Pulmonary artery endothelial cell (primary cell): ENCODE measurements at places on chromosomes 11 and 22.

GRCh38 chr22:21755851-21756284 is 20.3 kb upstream of the YPEL1 start:
- DNase-seq = peak; percentile 26

DNA sequence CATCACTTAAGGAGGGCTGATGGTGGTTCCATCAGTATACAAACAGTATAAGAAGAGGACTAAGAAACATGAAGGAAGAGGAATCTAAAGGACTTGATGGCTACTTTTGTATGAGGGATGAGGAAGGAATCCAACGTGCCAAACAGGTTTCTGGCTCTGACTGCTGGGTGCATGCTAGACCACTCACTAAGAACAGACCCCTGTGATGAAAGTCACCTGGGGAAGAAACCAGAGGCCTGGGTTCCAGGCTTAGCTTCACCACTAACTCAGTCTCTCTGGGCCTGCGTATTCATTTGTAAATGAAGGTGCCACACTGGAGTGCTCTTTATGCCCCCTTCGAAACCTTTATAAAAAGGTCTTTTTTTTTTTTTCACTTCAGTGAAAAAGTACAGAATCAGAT is 55.1 kb downstream of the AAMDC start:
- no peak for DNase-seq

DNA sequence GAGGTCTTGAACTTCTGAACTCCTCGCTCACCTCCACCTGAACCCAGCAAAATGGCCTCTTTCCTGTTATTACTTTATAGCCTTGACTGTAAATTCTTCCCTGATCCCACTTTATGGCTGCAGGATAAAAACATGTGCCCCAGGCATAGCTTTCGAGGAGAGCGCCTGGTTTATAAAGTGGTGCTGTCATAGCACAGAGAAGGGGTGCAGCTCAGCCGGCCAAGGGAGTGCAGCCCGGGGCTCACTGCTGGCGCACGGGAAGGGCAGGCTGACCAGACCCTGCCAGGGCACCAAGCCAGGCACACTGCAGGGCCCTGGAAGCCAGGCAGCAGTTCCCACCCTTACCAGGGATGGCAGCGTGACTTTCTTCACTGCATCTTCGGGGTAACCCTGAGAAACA is 50.9 kb downstream of the ISX start:
- DNase-seq = no peak

DNA sequence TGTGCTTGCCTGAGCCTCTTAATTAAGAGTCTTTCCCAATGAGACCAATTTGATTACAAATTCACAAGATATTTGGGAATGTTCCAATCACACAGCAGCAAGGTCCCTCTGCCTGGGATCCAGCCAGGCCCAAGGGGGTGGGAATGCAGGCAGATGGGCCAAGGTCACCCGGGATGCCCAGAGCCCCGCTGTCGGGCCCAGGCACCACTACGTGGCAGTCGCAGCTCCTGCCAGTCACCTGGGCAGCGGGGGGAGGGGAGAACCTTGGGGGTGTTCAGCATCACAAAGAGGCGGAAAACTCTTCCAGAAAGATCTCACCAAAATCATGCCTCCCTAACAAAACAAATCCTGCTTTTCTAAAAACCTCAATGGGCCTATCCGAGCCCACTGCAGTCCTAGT is 30.9 kb downstream of the PPM1F start:
- no peak for DNase-seq

- no peak for DNase-seq
Observed at GRCh38 chr11:25992294-25992693, 339.6 kb upstream of the ANO3 start.

DNA sequence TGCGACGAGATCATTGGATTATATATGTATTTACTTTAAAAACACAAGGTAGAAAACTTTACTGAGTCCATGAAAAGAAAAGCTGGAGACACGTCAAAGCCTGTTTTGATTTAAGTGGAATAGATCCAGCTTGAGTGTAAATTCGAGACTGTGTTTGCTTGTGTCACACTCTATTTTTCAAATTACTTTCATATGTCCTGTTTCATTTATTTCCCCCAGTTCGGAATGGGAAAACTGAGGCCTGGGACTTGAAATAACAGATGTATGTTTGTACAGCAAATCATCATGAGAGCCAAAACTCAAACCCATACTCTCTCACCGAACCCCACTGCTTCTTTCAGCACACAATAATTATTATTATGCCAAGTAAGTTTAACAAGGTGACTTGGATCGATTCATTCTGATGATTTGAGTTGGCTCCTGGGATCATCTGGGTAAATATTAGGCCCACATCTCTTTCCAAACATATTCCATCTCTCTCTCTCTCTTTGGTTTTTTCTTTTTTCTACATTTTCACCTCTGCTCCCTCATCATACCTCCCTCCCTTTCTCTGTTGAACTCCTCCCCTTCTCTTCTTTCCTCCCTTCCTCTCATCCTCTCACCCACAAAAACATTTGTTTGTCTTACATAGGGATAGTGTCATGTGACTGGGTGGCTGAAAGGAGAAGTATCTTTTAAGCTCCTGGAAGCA is 21.2 kb downstream of the FZD4 start:
- DNase-seq = no peak

- DNase-seq = no peak
Observed at GRCh38 chr22:34812631-34813030, 253.3 kb upstream of the ISX start.

GRCh38 chr11:28026634-28027290 is 81.2 kb downstream of the KIF18A start:
- DNase-seq = no peak

- no peak for DNase-seq
Observed at GRCh38 chr11:117097014-117097388, 1.2 kb downstream of the SIK3 start.

- peak; percentile 91 for DNase-seq
Observed at GRCh38 chr22:49917974-49918910, at the start of the genes ALG12 and CRELD2. TSS of gene ALG12 (minus strand) at chr22:49918438. CDS start at chr22:49913765, 4,673 bp downstream. TSS of gene CRELD2 (plus strand) at chr22:49918634. CDS start at chr22:49918770, 136 bp downstream.

GRCh38 chr11:38384568-38384967 is 1786.5 kb upstream of the RAG2 start:
- DNase-seq = no peak

- no peak for DNase-seq
Observed at GRCh38 chr22:39808081-39808480, 85.5 kb downstream of the ENTHD1 start.

DNA sequence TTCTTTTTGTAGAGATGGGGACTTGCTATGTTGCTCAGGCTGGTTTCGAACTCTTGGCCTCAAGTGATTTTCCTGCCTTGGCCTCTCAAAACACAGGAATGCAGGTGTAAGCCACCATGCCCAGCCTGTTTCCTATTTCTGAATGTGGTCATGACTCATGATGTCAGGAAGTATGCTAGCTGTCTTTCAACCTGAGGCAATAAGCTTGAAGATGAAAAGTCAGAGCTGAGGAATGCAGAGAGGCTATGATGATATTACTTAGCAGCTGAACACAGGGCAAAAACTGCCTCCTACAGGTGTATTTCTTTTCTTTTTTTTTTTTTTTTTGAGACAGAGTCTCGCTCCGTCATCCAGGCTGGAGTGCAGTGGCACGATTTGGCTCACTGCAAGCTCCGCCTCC is 9.0 kb upstream of the NUCB2 start:
- peak; percentile 32 for DNase-seq

DNA sequence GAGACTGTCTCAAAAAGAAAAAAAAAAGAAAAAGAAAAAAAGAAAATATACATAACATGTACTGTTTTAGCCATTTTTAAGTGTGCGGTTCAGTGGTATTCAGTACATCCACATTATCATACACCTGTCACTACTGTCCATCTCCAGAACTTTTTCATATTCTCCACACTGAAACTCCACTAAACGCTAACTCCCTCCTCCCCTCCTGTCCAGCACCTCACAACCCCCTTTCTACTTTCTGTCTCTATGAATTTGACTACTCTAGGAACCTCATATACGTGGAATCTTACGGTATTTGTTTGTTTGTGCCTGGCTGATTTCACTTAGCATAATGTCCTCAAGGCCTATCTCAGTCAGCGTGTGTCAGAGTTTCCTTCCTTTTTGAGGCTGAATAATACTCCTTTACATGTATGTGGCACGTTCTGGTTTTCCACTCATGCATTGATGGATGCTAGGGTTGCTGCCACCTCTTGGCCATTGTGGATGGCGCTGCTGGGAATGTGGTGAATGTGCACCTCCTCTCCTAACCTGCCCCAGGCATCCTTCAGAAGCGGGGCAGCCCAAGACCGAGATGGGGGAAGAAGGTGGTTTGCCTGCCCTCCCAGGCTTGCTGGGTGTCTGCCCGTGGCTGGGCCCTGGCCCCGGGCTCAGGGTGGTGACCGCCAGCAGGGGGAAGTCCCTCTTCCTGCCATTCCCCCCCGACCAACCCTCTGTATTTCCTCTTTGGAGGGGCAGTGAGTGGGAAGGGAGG is 60.5 kb downstream of the BCR start:
- peak; percentile 81 for DNase-seq

DNA sequence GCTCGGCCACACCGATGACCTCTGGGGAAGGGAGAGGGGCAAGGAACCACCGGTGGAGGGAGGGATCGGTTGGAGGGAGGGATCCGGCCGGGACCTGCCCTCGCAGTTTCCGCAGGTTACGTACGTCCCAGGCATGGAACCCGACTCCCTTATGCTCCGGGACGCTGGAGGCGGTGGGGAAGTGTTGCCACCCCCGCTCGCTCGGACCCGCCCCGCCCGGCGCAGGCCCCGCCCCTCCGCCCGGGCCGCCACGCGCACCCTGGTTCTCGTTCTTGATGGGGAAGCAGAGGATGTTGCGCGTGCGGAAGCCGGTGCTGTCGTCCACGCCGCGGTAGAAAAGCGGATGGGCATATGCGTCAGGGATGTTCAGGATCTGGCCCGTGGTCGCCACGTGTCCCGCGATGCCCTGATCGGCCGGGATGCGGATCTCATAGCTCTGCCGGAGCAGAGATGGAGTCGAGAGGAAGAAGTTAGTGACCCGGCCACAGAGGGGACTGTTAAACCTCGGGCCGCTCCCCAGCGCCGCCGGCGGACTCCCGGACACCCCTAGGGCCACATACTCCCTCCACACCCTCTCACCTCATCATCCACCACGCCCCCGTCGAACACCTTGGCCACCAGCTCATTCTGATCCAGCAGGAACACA is 89.8 kb downstream of the PDE2A start:
- no peak for DNase-seq

DNA sequence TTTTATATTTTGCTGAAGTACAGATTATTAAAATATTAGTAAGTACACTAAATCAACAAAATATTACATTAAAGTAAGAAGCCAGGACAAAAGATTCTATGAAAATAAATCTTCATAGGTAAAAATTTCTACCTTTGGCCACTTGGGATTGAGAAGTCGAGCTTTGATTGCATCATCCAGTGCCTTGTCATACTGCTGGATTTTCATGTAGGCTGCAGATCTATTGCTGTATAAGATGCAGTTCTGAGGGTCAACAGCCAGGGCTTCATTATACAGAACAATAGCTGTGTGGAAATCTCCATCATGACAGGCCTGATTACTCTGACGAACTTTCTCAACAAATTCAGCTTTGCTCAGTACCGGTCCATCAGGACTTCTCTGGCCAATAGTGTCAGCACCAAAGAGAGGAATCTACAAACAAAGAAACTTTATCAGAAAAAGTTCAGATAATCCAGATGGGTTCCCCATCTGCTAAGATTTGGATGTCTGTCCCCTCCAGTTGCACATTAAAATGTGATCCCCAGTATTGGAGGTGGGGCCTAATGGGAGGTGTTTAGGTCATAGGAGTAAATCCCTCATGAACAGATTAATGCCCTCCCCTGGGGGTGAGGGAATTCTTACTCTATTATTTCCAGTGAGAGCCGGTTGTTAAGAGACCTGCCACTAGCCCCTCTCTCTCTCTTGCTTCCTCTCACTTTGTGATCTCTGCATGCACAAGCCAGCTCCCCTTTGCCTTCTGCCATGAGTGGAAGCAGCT is 50.0 kb downstream of the TTC28 start:
- no peak for DNase-seq

- no peak for DNase-seq
Observed at GRCh38 chr11:27717801-27718229, 17.6 kb upstream of the BDNF start.

DNA sequence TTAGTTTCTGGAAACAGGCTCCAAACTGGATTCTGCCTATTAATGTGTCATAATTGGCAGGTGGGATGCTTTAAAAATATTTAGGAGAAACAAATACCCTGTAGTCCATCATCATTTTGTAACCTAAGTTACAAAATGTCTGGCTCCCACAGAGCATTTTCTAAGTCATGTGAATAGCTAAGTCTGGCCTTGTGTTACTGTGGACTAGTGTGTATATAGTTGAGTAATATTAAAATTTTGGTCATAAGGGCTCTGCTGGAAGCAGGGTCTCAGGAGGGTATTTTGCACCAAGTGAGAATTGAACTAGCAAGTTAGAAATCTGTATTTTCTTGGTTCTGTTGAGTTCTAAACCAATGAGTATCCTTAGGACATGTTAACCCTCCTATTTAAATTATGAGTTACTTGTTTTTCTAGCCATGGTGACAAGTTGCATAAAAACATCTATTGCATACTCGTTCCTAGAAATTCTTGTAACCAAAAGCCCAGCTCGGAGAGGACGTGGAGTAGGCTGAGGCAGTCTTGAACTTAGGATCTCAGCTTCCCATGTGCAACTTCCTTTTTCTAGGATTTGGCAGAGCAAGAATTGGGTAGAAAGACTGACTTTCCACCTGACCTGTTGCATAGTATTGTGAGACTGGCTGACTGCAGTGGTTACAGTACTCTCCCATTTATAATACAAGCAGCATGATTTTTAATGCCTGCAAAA is 5.4 kb downstream of the PTPMT1 start:
- DNase-seq = no peak

DNA sequence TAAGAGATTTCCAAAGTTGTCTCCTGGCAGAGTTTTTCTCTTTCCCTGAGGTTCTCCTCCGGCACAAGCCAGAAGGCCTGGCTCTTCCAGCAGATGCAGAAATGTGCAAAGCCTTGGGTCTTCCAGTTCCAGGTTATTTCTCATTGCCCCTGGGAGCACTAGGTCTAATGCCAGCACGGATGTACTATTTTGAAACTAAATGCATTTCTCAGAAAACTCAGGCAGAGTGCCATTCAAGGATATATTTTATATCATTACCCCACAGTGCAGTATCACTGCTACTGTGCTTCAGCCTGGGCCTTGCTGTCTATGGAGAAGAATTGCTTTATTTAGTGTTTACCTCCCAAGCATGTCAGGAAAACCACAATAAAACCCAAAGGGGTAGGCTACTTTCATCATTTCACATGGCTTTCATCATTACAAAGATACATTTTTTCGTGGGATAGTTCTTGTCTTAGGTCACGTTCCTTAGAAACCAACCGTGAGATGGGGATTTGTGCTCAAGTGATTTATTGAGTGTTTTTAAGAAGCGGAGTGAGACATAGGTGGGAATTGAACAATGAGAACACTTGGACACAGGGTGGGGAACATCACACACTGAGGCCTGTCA is 22.4 kb upstream of the FZD4 start:
- DNase-seq = no peak

GRCh38 chr22:36379593-36380361 is 8.0 kb downstream of the MYH9 start:
- DNase-seq = no peak

GRCh38 chr11:16831316-16832192 is 93.1 kb downstream of the C11orf58 start:
- no peak for DNase-seq

- DNase-seq = peak; percentile 35
Observed at GRCh38 chr11:64331569-64332371, 8.2 kb upstream of the CCDC88B start.
